ENCODE measurements at places on chromosomes 6 and 20.

GRCh38 chr6:46186583-46186982 is 15.8 kb upstream of the ENPP5 start:
- DNase-seq = no peak

- DNase-seq = no peak
Observed at GRCh38 chr6:56927538-56928453, 27.1 kb upstream of the BEND6 start.

DNA sequence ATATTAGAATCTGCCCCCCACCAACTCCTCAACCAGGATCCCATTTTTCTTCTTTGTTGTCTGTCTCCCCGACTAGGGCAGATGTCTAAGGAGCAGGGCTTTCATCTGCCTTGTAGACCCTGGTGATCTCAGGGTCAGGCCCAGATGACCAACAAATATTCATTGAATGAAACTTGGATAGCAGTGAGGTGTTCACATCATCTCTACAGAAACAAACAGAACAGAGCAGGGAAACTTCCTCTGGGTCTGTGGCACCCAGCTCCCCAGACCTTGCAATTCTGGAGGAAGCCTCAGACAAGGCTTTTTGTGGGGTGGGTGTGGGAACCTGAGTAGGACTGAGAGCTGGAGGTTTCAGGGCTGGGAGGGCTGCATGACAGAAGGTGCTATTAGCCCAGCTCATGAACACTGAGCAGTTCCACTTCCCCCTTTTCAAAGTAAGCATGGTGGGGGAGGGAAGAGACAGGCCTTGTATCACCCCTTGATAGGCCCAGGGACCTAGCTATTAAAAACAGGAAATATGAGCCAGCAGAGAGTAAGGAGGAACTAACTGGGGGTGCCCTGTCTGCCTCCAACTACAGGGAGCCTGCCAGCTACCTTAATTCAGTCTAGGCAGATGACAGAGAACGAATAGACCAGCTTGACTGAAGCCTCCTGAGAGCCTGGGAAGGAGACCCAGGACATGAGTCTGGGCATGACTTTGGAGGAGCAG is 37.3 kb upstream of the TOP1 start:
- DNase-seq = no peak

DNA sequence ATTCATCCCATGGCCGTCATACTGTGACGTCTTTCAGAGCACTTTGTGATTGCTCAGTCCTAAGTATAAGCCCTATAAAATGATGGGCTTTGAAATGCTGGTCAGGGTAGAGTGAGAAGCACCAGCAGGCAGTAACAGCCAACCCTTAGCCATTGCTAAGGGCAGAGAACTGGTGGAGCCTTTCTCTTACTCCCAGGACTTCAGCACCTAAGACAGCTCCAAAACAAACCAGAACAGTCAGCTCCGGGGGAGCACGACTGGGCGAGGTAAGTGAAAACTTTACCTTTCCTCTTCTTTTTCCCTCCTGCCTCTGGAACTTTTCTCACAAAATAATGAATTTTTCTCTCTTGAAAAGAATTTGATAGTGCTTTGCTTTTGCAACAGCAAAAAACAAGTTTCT is at the start of gene VIP:
Gene VIP (plus strand): TSS at position 104 of the 400 bp plus-strand sequence. CDS start 1,381 bp downstream, outside the sequence.
- no peak for DNase-seq

- no peak for DNase-seq
Observed at GRCh38 chr6:31299511-31299910, 27.6 kb upstream of the HLA-C start.

GRCh38 chr6:162833776-162834175 is 106.0 kb downstream of the PACRG start:
- DNase-seq = no peak

DNA sequence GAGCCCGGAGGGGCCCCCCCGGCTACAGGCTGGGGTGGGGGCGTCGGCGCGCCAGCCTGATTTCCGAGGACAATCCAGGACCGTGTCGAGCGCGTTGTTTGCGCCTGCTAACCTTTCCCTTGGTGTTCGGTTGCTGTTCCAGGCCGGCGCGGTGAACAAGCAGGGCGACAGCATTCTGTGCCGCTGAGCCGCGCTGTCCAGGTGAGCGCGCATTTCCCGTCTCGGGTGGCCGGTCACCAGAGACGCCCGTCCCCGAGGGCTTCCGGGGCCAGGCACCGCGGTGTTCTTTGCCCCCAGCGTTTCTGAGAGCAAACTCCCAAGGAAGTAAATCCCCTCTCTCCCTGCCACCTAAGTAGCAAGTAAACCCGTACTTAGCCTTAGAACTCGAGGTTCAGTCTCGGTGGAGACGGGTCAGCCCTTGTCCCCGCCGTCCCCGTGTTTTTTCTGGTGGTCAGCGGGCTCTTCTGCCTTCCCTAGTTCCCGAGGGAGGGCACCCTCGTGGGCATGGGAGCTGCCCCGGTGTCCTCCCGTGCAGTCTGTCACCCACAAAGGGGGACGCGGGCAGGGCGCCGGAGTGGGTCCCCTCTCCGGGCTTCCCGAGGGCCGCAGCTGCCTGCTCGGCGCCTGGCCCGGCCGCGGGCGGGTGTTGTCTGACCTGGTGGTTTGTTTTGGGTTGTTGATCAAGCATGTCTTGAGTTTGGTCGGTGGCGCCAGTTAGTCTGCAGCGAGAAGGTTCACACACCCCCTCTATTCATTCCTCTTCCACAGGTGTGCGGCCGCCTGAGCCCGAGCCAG is 1.5 kb downstream of the ID4 start:
- peak; percentile 6 for DNase-seq

DNA sequence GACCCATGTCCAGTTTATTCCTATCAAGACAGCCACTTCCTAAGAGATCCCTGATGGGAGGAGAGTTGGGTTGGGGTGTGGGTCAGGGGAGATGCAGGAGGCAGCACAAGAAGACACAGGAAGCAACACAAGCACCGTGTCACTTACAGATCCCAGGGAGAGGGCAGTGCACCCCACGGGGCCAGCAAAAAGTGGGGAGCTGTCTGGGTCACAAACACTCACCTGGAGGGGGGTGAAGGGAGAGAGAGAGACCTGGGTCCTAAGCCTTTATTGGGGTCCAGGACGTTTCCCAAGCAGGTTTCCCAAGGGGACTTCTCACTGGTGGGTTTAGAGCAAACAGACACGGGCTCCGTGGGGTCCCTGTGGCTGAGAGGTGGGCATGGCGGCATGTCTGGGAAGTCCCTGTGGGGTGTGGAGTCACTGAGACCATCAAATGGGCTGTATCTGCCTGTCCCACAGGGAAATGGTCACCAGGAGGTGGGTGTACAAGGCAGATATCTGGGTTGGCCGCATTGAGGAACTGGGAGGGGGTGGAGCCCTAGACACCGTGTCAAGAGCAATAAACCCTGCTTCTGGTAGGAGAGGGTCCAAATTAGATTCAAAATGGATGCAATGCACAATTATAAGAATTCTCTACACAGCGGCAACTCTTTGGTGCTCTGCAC is 1.6 kb upstream of the CD93 start:
- DNase-seq = no peak

DNA sequence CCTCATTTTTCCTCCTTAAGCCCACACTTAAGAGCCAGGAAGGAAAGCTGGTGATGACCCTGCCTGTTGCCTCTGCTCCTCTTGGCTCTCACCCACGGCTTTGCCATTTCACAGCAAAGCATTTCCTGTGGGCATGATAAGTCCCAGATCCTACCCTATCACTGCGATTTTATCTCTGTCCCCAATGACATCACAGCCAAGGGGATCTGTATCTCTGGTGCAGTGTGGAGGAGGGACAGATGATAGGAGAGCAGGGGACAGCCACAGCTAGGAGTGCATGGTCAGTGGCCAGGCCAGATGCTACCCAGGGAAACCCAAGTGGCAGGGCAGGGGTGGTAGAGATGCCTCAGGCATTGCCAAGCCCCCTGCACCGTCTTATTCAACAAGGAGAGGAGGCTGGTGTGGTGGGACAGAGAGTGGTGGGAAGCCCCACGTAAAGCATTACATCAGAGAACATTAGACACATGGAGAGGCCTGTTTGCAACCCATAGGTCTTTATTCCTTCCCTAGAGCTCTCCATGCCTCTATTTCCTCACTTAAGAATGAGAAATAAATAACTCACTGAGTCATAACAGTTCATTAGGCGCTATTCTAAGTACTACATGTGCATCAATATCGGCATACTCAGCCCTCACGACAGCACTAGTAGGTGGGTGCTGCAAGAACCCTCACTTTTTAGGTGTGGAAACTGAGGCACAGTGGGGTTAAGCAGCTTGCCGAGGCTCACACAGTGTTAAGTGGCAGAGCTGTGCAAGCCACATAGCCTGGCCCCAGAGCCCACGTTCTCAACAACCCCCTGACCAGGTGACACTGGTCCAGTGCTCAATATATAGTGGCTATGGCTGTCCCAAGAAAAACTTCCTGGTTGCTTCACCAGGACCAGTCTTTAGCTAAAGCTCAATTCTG is 4.6 kb downstream of the TFEB start:
- DNase-seq = peak; percentile 21

DNA sequence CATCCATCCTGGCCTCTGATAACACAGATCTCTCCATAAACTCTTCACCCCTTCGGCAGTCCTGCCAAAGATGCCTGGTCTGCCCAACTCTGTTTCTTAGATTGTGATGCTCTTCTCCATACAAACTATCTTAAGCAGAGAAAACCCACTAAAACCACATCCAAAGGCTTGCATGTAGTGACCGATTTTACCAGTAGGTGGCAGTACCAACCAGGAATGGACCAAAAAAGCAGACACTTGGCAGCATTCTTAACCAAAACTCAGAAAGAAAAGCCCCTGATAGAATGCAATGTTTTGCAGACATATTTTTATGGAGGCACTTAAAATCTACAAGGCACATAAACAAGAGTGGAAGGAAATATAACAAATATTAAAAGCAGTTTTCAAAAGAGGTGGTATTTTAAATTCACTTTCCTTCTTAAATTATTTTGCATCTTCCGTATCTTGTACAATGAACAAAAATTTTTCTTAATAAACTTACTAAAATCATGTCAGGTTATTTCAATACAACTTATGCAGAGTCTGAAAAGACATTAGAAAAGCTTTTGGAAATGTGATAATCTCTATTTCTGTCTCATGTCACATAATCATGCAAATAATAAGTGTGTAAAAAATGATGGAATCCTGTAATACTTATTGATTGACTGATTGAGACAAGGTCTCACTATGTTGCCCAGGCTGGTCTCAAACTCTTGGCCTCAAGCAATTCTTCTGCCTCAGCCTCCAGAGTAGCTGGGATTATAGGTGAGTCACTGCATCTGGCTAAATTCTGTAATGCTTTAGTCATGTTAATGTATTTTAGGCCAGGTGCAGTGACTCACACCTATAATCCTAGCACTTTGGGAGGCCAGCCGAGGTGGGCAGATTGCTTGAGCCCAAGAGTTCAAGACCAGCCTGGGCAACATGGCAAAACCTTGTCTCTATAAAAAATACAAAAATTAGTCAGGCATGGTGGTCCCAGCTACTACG is 29.4 kb downstream of the LRP11 start:
- peak; percentile 42 for DNase-seq

DNA sequence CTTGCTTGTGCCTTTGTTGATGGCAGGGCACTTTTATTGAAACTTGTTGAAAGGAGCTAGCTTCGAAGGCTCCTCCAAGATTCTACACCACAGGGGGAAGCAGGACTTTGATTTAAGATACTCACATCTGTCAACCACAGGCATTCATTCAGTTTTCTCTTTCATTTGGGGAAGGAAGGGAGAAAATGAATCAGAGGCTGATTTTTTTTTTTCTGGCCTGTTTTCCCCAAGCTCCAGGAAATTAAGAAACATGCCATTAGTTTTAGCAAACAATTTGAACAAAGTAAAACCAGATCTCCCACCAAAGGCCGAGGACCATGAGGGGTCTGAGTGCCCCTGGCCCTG is 8.7 kb upstream of the APCDD1L start:
- DNase-seq = no peak

GRCh38 chr6:86193821-86194220 is 551.1 kb upstream of the SYNCRIP start:
- no peak for DNase-seq

GRCh38 chr20:23971310-23971709 is 17.3 kb downstream of the GGTLC1 start:
- no peak for DNase-seq

GRCh38 chr6:163356324-163356723 is 58.2 kb upstream of the QKI start:
- DNase-seq = peak; percentile 37

GRCh38 chr20:25023356-25023755 is 30.8 kb upstream of the APMAP start:
- DNase-seq = no peak

- peak; percentile 48 for DNase-seq
Observed at GRCh38 chr6:129606664-129607063, 103.3 kb downstream of the ARHGAP18 start.

GRCh38 chr6:35490821-35491557 is 5.9 kb downstream of the TEAD3 start:
- no peak for DNase-seq

DNA sequence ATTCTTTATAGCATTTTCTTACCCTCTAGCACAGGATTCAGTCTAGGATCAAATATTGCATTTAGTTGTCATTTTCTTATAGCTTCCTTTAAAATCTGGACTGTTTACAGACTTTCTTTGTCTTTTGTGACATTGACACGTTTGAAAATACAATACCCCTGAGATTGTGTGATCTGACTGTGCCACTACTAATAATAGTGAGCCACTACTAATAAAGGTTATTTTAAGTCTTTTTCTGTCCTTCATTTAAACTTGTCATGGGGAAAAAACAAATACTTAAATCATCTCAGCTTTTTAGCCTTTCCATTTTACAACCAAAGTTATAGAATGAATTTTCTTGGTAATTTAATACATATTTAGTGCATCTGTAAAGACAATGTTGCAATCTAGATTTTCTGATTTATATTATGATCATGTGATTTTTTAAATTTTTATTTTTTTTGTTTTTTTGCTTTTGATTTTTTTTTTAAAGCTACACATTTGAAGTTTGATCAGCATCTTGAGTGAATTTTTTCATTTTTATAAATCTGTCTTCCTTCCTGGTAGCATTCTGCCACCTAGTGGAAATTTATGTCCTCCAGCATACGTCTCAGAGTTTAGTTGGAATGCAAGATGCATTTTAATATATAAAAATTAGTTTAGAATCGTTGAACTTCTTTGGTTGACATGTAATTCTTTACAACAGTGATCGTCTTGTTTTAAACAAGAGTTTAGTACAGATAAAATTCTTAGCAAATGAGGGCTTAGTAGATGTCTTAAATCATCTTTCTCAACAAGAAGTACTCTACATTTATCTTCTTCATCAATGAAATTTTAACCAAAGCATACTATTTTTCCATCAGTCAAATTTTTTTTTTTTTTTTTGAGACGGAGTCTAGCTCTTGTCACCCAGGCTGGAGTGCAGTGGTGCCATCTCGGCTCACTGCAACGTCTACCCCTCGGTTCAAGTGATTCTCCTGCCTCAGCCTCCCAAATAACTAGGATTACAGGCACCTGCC is 119.4 kb downstream of the NCOA3 start:
- DNase-seq = peak; percentile 72

DNA sequence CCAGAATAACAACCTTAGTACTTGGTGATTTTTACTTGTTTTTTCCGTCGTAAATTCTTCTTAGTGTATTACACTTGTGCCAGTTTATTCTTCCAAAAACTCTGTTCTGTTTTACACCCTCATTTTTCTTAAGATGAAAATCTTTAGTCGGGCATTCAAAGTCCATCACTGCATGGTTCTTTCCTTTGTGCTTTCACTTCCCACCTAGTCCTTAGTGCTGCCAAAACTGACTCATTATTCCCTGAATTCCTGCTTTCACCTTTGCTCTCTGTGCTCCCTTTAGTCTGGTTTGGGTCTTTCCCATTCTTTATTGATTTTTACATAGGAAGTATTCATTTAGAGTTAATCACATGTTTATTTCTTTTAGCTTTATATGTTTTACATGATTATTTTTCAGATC is 3.3 kb downstream of the TRMT11 start:
- DNase-seq = no peak

All from fibroblast of gingiva (primary cell).